ENCODE measurements at places on chromosomes 16 and 17.
A peak's percentile ranks its signal among the peaks of the same experiment; 100 is the strongest.

DNA sequence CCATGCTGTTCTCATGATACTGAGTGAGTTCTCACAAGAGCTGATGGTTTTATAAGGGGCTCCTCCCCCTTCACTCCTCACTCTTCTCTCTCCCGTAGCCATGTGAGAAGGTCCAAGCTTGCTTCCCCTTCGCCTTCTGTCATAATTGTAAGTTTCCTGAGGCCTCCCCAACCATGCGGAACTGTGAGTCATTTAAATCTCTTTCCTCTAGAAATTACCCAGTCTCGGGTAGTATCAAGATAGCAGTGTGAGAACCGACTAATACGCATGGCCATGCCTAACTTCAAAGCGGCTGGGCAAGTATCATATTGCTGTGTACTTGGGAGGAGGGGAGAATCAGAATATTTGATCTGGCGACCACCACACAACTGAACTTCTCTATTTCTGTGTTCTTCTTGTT, 88.3 kb downstream of the PRKCB start:
- DNase-seq, result no peak

GRCh38 chr17:78999056-78999768, 10.4 kb downstream of the CANT1 start:
- DNase-seq, result no peak

GRCh38 chr17:68908045-68908444, 47.1 kb downstream of the ABCA8 start:
- no peak for DNase-seq

- no peak for DNase-seq
Measured at GRCh38 chr17:71224824-71225575, 895.8 kb upstream of the SOX9 start.

DNA sequence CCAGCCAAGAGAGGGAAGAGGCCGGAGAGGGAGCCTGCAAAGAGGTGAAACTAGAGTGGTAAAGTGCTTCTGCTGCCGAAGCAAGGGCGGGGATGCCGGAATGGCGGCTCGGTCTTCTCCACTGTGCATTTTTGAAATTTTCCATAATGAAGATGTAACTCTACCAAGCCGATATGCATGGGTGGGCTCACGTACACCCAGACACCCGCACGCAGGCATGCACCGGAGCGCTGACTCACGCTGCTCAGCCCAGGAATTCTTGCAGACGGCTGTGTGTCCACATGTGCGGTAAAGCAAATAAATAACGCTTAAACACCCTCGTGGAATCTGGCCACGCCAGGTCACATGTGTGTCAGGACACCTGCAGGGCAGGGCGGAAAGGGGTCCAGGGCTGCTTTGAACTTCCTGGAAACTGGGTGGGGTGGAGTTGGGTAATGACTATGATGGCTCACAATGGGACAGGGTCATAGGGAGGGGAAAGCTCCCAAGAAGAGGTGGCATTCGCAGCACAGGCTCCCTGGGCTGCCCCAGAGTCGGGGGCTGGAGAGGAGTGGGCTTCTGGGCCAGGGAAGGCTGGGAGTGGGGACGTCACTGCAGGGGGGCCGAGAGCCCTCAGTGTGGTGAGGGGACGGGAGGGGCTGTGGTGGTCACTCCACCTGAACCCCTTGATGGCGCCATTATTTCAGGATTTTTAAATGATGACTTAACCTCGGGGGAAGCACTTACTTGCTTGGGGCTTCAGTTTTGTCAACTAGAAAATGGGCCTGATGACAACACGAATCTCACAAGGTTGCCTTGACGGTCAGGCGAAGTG, 265.5 kb downstream of the PARN start:
- no peak for DNase-seq

DNA sequence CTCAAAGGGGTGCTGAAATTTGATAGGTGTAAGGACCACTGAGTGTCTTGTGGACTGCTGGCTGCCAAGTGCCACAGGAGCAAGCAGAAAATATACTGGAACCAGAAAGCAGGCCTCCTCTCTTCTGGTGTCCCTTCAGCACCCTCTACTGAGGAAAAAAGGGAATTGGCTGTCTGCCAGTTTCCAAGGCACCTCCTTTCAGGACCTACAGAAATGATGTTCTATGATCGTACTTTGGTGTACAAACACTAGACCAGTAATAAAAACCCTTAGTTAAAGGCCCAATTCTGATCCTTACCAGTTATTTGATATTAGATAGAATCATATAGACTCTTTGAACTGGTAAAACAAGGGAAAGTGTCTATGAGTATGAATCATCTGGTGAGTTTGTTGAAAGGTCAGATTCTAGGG, 35.8 kb upstream of the BCAS3 start:
- peak; percentile 76 for DNase-seq

GRCh38 chr16:23509441-23509754, 896 bp downstream of the GGA2 start:
- DNase-seq, result no peak

DNA sequence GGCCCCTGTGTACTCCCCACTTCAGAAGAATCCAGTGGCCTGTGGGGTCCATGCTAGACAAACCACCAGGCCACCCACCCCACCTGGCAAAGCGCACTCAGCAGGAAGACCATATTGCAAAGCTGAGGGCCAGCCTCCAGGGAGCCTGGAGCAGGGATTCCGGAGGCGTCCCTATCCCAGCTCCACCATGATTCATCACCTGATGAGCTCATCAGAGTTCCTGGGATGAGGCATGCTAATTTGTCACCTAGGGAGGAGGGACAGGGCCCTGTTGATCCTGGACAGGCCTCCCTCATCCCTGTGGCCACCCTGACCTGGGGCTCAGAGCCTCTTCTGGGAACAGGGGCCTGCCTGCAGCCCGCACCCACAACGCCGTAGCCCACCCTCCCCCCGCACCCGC, 131.6 kb upstream of the PLCG2 start:
- DNase-seq, result no peak

DNA sequence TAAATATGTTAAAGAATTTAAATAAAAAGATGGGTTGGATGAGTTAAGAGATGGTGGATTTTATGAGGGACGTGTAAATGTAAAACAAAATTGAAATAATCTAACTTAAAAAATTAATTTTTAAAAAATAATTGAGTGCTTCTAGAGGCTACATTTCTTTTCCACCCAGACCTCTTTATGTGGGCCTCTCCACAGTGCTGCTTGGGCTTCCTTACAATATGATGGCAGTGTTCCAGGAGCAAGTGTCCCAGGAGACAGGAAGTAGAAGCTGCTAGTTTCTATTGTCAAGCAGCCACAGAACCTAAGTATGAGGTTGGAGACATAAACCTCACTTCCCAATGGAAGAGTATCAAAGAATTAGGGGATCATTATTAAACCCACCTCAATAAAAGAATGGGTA, 205.7 kb upstream of the CPHXL start:
- no peak for DNase-seq

GRCh38 chr16:70512456-70512855, 10.9 kb downstream of the COG4 start:
- DNase-seq, result no peak

DNA sequence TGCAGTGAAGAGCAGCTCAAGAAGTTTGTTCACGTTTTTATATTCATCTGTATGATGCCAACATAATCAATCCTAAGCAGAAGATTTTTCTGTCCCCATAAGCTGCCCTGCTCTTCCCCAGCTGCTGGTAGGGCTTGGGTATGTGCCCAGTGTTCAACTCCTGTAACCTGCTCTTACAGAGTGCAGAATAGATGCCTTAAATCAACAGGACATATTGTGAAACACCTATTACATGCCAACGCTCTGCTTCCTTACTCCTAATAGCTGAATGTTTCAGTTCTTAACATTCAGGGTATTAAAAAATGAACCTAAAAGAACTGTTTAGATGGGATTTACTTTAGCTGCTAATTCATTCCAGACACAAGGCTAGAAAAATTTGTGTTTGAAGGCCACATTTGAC, 190.9 kb downstream of the HS3ST3A1 start:
- peak; percentile 24 for DNase-seq

DNA sequence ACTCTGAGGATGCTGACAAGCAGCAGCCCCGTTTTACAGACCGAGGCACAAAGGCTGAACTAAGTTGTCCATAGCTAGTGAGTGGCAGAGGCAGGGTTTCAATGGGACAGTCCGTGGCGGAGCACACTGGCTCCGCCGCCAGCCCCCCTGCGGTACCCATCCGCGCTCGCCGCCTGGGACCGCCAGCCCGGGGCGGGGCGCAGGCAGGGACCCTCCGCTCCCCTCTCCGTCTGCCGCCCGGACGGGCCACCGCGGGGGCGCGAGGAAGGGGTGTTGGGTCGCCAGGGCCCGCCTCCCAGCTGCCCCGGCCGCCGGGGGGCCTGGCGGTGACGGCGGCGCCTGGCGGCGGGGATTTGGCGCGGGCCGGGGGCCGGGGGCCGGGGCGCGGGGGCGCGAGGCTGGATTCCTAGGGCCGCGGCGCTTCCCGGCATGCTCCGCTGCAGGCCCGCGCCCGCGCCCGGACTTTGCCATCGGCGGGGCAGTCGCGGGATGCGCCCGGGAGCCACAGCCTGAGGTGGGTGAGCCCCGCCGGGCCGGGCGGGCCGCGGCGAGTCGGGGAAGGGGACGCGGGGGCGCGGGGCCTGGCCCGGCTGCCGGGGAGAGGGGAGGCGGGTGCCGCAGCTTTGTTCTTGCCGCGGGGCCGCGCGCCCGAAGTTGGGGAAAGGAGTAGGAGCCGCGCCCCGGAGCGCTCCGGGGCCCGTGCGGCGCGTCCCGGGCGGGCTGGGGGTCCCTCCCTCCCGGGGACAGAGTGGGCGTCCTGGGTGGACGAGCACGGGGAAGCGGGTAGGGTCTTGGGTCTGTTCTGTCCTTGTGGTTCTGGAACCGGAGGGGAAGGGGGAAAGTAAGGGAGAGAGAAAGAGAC, at the start of gene TMEM98:
TMEM98 (plus strand) TSS at position 430 of the 862 bp plus-strand sequence. CDS start 3,376 bp downstream, outside the sequence.
- no peak for DNase-seq

DNA sequence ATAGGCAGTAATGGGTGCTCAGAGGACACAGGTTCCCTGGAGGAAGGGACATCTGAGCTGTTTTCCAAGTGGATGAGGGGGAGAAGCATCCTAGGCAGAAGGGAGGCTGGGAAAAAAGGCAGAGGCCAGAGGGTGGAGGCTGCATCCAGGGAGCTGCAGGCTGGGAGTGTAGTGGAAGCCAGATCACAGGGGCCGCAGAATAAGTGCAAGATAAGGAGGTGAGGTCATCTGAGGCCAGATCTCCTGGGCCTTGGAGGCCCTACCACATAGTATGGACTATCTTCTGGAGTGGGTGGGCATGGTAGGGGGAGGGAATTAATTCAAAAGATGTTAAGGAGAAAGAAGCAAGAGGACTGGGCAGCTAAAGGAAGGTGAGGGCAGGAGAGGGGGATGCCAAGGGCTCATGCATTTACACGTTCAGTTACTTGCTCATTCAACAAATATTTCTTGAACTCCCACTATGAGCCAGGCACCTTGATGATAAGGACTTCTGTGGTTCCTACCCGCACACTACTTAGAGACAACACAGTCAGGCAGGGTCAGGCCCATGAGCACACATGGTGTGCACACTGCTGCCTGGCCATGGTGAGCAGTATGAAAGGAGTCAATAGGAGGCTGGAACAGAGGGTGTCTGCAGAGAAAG, 2.4 kb upstream of the RIPOR1 start:
- DNase-seq, result no peak

DNA sequence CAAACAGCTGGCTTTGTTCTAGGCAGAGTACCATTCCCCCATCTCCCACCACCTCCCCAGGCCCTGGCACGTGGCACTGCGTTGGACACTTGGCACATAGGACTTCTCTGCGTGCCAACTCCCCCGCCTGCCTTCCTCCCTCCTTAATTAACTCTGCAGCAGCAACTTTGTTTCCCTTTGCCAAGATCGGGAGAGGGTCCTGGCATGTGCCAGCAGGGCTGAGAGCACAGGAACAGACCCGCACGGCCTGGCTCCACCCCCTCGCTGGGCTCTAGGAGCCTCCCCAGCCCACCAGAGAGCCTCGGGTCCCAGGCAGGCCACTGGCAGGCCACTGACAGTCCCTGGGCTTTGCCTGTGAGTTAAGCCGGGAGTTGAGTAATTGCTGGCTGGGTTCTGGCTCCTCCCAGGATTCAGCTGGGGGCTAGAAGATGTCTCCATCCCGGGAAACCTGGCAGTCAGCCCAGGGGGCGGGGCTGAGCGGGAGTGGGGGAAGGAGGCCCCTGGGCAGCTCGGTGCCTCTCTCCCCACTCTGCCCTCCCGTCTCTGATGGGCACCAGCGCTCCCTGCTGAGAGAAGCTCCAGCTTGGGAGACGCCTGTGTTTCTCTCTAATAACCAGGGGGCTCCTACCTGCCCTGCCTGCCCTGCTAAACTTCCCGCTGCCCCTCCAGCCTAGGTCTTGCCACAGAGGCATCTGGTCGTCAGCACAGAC, 224.0 kb upstream of the TNRC6C start:
- DNase-seq, result peak; percentile 82

- no peak for DNase-seq
Measured at GRCh38 chr16:86343027-86343795, 167.1 kb upstream of the FOXF1 start.

DNA sequence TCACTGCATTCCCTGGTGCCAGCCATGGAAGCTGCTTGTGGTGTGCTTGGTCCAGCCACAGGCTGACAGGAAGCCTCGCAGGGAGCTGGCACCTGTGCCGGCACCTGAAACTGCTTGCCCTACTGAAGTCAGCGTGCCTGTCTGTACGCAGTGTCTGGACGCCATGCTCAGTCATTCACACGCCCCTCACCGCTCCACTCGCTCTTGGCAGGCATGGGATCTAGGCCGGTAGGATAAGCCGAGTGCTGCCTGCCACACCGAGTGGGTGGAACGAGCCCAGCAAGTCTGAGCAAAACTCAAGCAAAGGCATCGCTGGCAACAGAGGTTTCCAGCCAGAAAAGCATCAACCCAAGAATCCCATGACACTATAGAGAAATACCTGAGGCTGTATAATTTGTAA, 350.6 kb downstream of the CDH11 start:
- DNase-seq, result no peak

GRCh38 chr17:57783338-57783742, 38.2 kb upstream of the CCDC182 start:
- peak; percentile 46 for DNase-seq

DNA sequence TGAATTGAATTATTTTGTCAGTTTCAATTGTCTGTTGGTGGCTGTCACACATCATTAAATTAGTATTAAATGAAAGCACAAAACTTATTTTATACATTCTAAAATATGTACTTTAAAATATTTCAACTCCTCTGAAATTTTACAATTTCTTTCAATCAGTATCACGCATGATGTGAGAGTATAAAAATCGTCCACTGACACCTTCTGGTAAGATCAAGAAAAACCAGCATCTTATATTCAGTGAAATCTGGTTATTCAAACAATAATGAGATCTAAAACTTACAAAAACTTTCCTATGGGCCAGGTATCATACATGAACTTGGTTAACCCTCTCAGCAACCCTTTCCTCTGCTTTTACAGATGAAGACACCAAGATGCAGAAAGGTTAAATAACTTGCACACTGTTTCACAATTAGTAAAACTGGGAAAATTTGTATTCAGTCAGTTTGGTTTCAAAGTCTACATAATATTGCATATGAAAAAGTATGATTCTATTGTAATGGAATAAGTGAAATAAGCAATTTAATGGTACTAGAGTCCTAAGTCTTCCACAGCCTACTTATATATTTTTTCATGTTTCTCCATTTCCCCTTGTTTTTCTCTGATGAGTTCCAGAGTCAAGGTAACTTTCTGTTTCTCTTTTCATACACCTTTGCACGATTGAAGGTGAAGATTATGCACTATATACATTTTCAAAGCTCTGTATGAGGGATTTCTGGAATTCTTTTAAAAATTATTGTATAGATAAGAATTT, 58.7 kb downstream of the EFCAB5 start:
- no peak for DNase-seq
